SK-MEL-5 (cell line): ENCODE measurements at places on chromosomes 1 and 21. TPM values are rescaled to one million over a fixed set of nuclear protein-coding genes. Genes with fewer than 3 reads are reported as not detected.

RNF187 gene
- 58.5 and 103 TPM in 2 replicates for total RNA-seq

REN gene
- total RNA-seq: not detected in 2 replicates

- no peak for DNase-seq
These were observed 31.5 kb downstream of the FGGY start for GRCh38 chr1:59328353-59328752.

DNA sequence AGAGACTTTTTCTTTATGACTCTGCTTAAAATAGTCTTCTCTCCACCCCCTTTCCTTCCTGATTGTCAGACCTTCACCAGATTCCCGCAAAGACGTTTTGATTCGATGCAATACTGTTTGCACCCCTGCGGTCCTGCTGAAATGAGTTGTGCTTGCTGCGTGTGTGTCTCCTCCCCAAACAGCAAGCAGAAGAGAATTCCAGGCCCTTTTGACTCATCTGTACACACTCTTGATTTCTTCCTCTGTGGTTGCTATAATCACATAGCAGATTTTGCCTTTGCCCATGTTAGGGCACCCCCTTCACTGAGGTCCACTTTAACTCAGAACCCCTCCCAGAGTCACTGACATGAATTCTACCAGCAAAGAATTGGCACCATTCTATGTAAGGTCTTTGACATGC lies 136.5 kb downstream of the ZZZ3 start:
- DNase-seq: no peak

DNA sequence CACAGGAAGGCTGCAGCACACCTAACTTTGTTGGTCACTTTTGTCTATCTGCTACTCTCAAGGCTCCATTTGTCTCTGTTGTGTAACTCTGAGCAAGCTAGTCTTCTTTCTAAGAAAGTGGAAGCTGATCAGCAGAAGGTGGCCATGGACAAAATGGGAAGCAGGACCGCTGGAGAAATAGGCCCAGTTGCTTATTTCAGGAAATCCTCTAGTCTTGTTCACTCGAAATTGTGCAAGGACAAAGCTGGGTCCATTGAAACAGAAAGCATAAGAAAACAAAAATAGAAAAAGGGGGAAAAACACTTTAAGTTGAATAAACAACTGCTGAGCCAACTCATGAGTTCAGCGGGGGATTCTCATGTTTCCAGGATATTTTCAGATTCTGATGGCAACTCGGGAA lies 150.1 kb downstream of the PBX1 start:
- no peak for DNase-seq

GRCh38 chr1:82299656-82300055 lies 498.9 kb downstream of the ADGRL2 start:
- no peak for DNase-seq

SIM2 gene
- total RNA-seq: 0.45 and 0.50 TPM in 2 replicates

DNA sequence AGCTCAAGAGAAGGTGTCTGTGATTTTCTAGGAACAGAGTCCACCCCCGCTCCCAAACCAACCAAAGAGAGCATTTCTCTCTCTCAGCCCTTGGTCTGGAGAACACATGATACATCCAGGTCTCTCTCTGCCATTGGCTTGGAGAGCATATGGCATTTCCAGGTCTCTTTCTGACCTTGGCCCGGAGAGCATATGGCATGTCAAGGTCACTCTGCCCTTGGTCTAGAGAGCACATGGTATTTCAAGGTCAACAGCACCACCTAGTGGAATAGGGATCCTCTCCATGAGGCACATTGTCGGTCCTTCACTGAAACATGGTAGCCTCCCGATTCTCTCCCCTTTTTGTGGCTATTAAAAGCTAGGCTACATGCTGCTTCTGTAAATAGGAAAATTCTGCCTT lies 437.7 kb upstream of the OLFM3 start:
- peak; percentile 84 for DNase-seq

DNA sequence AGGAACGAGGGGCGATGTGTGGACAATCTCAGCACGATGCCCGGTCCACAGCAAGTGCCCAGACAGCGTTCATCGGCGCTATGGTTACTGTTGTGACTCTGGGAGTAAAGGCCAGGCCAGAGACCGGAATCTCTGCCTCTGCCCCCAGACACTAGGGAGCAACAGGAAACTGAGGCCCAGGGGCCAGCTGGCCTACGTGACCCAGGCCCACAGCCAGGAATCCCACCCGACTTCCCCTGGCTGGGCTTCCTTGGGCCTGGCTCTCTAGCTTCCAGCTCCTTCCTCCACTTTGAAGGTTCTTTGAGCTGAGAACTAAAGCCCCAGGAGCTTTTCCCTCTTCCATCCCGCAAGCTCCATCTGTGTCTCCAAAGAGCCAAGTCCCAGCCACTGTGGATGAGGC lies 4.6 kb downstream of the LRP8 start:
- no peak for DNase-seq

- no peak for DNase-seq
These were observed 14.5 kb downstream of the RCSD1 start for GRCh38 chr1:167644551-167644950.

GRCh38 chr1:73401666-73402065 lies 796.3 kb downstream of the LRRIQ3 start:
- DNase-seq: peak; percentile 59

GRCh38 chr1:199629624-199630023 lies 397.9 kb upstream of the NR5A2 start:
- DNase-seq: no peak

DNA sequence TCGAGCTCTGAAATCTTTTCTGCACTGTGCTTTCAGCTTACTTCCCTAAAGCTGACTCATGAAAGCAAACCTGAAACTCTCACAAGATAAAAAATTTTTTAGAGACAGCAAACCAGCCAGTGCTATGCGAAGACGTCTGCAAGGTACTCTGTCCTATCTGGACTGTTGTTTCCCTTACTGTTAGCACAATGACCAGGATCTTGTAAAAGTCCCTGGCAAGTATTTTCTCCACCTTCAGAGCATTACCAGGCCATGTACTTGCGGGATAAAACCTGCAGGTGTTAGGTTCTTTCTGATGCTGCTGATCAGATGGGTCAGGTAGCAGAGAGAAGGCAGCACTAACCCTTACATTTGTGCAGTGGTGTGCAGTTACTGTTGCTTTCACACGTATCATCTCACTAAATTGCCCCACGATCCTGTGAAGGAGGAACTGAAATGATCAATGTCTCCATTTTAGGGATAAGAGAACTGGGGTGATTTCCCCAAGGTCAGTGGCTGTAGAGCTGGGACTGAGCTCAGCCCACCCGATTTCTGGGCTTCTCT lies 56.6 kb downstream of the PLXNA2 start:
- no peak for DNase-seq

DNA sequence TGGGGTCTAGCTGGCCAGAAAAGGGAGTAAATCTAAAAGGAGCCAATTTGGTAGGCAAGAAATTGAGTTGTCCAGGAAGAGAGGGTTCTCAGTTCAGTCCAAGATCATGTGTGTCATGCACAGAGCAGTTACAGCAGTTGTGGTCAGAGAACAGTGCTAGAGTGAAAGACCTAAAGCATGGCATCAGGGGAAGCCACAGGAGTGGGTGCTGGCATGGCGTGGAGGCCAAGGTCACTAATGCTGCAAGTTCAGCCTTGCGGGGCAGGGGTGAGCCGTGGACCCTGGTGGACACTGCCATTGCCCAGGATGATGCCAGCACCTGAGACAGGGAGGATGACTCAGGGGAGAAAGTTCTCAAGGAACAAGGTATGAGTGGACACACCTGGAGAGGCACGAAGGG lies 16.6 kb upstream of the TMEM125 start:
- DNase-seq: no peak

ESPN gene
- total RNA-seq: 0.40 and 0.96 TPM in 2 replicates

- DNase-seq: peak; percentile 72
These were observed 39.8 kb downstream of the HTR6 start for GRCh38 chr1:19704247-19705113.

ZYG11A gene
- not detected in 2 replicates for total RNA-seq

DNA sequence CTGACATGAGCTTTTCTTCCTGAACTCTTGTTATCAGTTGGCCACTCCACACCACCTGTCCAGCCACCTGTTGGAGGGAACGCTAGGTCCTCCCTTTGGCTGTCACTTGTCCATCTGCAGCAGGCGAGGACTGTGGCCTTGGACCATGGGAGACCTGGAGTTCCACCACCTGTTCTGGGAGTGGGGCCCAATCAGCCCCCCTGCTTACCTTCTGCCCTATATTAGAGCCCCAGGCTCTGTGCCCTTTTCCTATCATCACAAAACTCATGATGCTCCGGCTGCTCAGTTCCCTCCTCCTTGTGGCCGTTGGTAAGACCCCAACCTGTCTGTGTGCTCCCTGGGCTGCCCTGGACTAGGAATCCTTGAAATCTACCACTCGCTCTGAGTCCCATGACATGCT lies at the start of gene CELA3A:
CELA3A (plus strand) TSS at position 249 of the 400 bp plus-strand sequence; CDS start at position 267, 18 bp downstream.
- DNase-seq: no peak

DNA sequence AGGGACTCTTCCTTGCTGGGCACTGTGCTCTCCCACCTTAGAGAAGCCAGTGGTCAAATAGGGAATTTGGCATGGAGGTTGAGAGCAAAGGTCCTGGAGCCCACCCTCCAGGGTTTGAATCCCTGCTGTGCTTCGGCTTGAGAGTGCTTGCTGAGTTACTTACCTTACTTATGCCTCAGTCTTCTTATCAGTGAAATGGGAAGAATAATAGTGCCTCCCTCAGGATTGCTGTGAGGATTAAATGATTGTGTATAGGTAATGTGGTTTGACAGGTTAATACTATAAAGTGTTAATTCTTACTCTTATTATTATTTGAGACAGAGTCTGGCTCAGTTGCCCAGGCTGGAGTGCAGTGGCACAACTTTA lies 79.2 kb downstream of the HHAT start:
- no peak for DNase-seq

PRDM16 gene
- 0.27 and 0.61 TPM in 2 replicates for total RNA-seq

DNA sequence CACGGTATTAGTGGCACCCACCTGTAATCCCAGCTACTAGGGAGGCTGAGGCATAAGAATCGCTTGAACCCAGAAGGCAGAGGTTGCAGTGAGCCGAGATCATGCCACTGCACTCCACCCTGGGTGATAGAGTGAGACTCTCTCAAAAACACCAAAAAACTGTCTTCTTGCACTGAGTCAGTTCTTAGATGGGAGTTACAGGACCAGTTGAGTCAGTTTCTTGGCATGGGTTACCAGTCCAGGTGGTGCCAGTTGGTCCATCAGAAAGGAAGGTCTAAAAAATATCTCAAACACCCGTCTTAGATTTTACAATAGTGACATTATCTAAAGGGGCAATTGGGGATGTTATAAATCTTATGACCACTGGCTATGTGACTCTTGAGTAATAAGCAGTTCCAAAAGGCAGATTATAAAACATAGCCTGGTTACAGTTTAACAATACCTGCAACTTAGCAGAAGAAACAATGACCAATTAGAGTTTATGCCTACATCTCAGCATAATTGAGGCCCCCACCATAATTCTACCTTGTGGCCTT lies 206.9 kb upstream of the FGGY start:
- no peak for DNase-seq

GRCh38 chr1:160755911-160756848 lies 17.1 kb downstream of the SLAMF7 start:
- no peak for DNase-seq

GRCh38 chr1:84145068-84145467 lies 997 bp downstream of the PRKACB start:
- DNase-seq: no peak

DBT gene
- total RNA-seq: 3.6 and 4.9 TPM in 2 replicates

PDIK1L gene
- total RNA-seq: 5.7 and 6.4 TPM in 2 replicates

GRCh38 chr1:81801651-81802456 lies 1.1 kb downstream of the ADGRL2 start:
- no peak for DNase-seq

DNA sequence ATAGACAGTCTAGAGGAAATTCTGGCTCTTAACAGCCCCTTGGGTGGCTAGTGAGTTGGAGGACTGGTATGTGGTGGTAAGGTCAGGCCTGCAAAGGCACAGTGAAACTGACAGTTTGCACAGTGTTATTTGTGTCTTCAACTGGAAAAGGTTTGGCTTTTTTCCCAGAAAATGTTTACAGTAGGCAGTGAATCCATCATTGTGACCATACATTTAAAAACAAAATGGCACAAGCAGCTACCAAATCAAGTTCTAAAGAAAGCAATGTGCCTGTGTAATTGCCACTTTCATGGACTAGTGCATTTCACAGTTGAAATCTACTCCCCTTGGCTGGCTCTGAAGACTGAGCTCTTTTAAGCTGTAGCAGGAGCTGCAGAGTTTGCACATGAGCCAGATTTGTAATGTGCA lies 24.8 kb downstream of the ATPAF1 start:
- peak; percentile 85 for DNase-seq

DNA sequence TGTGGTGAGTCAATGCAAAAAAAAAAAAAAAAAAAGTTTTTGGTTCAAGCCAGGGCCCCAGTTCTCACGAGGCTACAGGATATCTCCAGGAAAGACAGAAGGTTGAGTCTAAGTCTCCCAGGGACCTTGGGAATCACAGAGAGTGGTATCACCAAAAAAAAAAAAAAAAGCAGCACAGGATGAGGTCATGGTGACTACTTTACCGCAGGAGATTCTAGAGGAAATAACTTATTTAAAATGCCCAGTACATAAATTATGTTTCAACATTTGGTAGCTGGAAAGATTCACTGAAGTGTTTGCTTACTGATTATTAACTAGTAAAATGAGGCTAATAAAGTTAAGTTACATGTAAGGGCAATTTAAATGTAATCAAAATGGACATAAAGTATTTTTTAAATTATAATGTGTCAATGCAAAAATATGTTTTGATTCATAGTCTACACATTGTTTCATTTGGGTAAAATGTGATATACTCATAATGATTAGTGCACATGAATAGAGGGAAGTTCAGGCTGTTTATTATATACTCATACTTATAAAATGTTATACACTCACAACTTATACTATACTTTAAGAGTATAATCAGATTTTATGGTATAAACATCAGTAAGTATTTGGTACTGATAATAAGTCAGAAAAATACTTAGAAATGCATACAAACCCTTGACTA lies 84.1 kb downstream of the PLPPR5 start:
- DNase-seq: no peak

- DNase-seq: no peak
These were observed 71.7 kb downstream of the UBR4 start for GRCh38 chr1:19138331-19138730.

GRCh38 chr1:205344066-205344928 lies 12.4 kb downstream of the KLHDC8A start:
- no peak for DNase-seq

DNA sequence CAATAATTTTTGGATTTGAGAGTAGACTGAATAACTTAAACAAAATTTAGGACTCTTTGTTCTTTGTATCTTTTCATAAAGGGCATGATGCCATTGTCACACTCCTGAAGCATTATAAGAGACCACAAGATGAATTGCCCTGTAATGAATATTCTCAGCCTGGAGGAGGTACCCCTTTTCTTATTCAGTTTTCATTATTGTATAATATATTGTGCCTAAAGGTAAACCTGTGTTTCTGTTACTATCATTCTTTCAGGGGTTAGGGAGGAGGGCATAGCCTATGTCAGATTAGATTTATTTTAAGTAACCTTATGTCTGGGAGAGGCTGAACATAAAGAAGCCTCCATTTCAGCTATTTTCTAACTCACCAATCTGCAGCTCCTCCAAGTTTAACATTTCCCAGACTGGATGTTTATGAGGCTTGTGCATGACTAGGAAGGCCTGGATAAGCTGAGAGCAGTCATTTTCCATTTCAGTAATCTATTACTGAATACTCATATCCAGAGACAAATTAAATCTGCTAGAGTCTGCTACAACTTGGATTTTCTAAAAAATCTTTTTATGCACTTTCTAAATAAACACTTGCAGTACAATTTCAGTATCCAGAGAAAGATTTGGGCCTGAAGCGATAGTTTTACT lies 132.1 kb downstream of the TNNI3K start:
- DNase-seq: no peak

FMO3 gene
- total RNA-seq: 0.11 and 0.21 TPM in 2 replicates
